CD4-positive, alpha-beta T cell treated with Interleukin-4 for 4 hours (primary cell): ENCODE measurements at places on chromosomes 3 and 15.

- DNase-seq, result no peak
Measured at GRCh38 chr3:185549651-185550111, 2.7 kb downstream of the LIPH start.

- no peak for DNase-seq
Measured at GRCh38 chr3:26768068-26768651, 145.6 kb downstream of the LRRC3B start.

DNA sequence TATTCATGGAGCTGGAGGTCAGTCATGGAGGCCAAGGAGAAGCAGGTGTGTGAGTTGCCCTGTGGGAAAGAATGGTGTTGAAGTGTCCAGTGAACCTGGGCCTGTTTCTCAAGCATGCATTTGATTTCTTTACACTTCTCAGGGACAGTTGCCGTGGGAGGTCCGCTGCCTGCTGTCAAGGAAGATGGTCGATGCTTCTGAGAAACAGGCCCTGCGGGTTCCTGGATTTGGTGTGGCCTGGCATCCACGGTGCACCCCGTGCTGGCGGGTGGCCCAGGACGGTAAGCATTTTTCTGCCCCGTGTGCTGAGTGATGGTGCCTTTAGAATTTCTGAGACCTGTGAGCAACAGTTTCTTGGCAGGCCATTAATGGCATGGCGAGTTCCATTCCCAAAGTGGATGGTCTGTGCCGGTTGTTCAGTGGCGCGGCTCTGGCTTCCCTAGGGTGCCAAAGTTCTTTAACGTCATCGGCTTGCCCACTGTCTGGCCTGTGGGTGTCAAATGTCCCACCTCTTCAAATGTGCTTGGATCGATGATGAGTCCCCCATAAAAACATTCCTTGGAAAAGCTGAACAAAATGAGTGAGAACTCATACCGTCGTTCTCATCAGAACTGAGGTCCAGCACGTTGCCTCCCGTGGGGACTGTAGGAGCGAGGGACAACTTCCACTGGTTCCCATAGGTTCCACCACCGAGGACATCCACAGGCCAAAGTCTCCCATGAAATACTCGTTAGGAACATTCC lies 107.2 kb downstream of the SNRPN start:
- no peak for DNase-seq

DNA sequence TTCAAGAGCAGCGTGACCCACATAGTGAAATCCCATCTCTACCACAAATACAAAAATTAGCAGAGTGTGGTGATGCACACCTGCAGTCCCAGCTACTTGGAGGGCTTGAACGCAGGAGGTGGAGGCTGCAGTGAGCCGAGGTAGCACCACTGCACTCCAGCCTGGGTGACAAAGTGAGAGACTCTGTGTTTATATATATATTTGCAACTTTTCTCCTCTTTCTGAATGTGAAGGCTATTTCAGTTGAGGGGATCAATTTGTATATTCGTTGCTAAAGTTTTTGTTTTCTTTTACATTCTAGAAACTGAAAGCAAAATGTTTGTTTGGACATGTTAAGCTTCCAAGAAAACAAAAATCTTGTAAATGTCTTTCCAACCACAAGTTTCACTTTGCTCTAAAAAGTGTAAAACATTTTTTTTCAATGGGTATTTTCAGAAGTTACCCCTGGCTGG lies 29.8 kb upstream of the FAM98B start:
- no peak for DNase-seq

GRCh38 chr3:8557298-8557697 lies 55.7 kb downstream of the LMCD1 start:
- DNase-seq, result no peak

DNA sequence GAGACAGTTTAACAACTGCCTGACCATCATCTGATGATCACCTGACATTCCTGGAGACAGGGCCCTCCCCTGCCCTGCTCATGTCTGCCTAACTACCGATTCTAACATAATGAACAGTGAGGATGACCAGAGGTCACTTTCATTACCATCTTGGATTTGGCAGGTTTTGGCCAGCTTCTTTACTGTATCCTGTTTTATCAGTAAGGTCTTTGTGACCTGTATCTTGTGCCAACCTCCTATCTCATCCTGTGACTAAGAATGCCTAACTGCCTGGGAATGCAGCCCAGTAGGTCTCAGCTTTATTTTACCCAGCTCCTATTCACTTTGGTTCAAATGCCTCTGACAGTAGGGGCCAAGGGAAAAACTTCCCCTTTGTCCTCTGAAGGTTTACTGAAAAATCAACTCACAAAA lies 40.2 kb downstream of the METTL6 start:
- DNase-seq, result no peak

DNA sequence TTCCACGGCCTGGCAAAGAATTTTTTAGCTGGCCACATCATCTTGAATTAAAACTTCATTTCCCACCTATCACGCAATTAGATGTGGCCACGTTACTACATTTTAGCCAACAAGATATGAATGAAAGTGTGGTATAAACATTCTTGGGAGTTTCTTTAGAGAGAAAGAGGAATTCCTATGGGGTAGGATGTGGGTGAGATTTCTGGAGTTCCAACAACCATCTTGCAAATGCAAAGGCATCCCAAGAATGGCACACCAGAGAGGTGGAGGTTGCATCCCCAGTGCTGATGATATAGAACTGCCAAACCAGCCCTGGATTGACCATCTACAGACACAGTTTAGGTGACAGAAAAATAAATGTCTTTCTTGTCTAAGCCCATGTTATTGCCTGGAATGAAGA lies 66.3 kb upstream of the AKAP13 start:
- no peak for DNase-seq

DNA sequence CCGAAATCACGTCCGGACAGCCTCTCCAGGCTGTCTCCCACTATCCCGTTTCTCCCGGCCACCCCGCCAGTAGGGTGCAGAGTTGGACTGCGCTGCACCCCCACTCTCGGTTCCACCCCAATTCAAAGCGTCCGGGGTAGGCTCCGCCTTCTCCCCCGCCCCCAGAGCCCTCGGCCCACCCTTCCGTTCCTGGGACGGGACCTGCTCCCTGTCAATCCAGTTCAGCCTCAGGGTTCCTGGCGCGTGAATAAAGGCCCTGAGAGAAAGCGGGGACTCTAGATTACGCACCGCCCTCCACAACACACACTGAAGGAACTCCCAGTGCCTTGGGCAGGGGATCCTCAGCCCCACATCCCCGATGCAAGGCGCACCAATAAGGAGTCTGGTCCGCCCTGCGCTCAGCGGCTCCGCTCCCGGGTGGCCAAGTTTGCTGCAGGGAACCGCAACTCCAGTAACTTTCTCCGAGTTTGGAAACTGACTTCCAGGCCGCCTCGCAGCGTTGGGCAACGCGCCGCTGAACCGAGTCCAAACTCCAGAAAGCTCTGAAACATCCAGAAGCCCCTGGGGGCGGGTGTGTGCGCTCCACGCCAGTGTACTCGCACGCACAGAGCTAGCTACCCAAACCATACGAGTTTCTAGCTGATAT lies 1.9 kb downstream of the ADAMTS9 start:
- DNase-seq, result no peak

GRCh38 chr3:195012571-195012970 lies 258.4 kb downstream of the XXYLT1 start:
- DNase-seq, result no peak

GRCh38 chr15:90857883-90858443 lies 10.4 kb upstream of the FURIN start:
- no peak for DNase-seq

DNA sequence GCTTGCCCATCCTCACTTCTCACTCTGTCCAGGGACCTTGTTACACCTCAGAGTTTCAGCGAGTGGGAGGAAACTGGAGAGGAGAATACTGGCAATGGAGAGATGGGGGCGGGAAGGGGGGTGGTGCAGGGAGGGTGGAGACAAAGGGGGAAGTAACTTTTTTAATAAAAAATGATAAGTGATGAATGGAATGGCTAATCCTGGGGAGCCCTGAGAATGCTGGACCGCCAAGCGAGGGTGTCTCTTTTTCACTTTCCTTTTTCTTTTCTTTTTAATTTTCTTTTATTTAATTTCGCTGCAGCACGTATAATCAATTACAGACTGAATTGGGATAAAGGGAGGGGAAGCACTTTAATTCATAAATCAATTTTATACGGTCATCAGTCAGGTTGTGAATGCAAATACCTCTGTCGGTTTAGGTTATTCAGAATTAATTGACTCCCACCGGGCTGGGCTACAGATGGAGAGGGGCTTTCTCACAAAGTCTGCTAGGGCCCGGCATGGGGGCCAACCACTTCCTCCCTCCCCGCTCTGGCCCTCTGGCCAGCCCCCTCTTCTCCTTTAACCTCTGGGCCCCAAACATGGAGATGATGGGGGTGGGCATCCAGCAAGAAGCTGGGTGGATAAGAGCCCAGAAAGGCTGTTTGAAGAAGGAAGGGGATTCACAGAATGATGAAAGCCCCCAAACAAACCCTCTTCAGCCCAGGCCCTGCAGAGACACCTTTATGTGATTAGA lies 106.8 kb upstream of the BOC start:
- no peak for DNase-seq

DNA sequence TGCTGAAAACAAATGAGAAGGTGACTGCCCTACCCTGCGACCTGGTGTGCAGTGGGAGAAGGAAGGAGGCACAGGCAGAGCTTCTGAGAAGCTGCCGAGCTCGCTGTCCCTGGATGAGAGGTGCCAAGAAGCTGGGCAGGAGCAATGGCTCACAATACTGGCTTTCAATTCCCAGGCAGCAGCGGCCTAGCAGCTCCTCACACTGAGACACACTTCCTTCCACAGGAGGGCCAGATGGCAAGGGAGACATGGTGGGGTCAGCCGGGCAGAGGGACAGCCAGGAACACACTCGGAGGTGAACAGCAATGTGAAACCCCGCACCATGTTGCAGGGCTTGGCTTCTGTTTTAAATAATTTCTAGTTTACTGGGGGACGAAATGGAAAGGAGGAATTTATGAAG lies 314.6 kb downstream of the EPHB1 start:
- DNase-seq, result no peak

DNA sequence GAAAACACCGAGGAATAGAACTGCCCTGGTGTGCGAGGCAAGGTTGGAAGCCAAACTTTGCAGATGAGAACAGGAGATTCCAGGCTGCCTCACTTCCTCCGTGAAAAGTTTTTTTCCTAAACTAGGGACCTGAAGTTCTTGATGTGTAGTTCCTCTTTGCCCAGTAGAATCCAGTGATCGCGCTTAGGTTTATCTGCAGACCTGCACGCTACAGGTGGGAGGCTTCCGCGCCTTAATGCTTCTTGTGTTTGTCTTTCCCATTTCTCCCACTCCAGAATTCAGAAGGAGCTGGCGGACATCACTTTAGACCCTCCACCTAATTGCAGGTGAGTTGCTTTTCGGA lies 5.4 kb downstream of the UBE2E1 start:
- no peak for DNase-seq

DNA sequence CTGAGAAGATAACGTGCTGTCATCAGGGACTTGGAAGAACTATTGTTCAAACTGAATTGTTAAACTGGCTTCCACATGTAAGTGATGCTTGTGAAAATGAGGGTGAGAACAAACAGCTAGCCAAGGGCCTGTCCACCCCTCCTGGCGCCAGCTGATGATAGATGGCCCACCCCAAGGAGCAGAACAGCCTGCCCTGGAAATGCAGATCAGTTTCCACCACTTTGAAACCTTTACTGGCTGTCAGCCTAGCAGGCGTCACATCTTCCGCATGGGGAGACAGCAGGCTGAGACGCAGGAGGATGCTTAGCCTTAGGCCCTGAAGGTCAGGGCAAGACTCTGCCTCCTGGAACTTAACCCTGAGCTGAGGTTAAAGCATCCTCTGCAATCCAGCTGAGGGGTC lies 6.4 kb upstream of the SLC51B start:
- DNase-seq, result no peak

DNA sequence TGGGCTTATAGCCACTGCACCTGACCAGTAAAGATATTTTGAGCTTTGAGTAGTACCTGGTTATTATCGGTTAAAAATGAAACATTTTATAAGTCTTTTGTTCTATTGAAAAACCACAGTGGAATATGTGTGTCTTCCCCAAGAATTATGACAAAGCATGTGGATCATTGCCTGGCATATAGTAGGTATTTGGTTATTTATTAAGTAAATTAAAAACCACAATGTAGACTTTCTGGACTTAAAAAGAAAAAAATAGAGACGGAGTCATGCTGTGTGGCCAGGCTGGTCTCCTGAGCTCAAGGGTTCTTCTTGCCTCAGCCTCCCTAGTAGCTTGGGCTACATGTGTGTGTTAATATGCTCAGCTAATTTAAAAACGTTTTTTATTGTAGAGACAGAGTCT lies 43.5 kb downstream of the UBE2E2 start:
- no peak for DNase-seq

GRCh38 chr15:101394056-101394630 lies 95.4 kb downstream of the PCSK6 start:
- no peak for DNase-seq

- DNase-seq, result peak; percentile 81
Measured at GRCh38 chr15:60392601-60392985, 5.2 kb downstream of the ANXA2 start.

- peak; percentile 28 for DNase-seq
Measured at GRCh38 chr3:187935623-187936156, 190.4 kb upstream of the BCL6 start.

- no peak for DNase-seq
Measured at GRCh38 chr15:57015897-57016296, 97.5 kb downstream of the TCF12 start.

GRCh38 chr3:191353022-191353777 lies 22.9 kb upstream of the UTS2B start:
- DNase-seq, result no peak

GRCh38 chr3:95721938-95722337 lies 1092.5 kb upstream of the EPHA6 start:
- DNase-seq, result peak; percentile 39

DNA sequence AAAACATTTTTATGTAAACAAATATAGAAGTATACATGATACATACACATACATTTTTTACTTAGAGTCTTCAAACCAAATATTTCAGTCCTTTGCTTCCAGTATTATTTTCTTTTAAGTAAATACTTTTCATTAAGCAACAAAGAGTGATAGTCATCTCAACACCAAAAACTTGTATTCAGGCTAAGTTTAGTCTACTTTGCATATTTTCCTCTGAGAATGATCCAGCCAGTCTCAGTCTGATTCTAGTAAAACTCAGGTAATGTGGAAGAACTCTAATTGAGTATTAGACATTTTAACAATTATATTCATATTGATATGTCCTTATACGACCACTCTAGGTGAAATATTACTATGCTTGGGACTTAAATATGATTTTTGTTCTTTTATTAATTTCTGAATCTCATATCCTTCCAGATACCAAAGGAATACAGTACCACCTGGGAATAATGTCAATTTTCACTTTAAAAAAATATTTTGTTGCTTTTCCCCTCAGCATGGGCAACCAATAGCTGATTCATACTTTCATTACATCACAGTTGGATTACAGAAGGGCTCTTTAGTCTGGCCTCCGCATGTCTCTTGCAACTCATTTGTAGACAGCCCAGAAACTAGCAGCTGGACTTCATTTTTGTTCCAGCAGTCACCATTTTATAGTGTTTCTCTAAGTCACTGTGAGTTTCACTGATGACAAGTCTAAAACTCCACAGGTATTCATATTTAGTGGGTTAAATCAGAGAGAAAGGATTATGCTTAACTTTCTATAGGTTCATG lies 390.4 kb downstream of the ZBTB20 start:
- DNase-seq, result no peak

- DNase-seq, result no peak
Measured at GRCh38 chr15:40739047-40739446, 16.0 kb downstream of the RMDN3 start.
